HL-60 (cell line): ENCODE measurements at places on chromosomes 3 and 15.

- no peak for DNase-seq
These were observed 281.6 kb downstream of the CNTN6 start for GRCh38 chr3:1374471-1374870.

- peak; percentile 2 for DNase-seq
These were observed 630 bp downstream of the KIF15 start for GRCh38 chr3:44762170-44762677.

DNA sequence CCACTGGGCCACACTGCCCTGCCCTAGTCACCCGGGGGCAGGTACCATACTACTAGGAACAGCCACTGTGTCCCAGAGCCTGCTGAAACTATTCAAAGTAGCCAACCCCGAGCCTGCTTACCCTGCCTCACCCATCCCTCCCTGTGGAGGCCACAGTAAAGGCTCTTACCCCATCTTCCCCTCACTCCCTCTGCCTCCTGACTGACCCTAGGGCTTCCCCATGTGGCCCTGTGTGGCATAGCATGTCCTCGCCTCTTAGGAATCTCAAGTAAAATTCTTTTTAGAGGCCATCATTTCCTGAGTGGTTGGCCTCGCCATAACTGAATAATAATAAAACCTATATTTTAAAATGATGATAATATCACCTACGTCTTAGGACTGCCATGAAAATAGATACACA lies 112.2 kb upstream of the SLC6A11 start:
- no peak for DNase-seq

DNA sequence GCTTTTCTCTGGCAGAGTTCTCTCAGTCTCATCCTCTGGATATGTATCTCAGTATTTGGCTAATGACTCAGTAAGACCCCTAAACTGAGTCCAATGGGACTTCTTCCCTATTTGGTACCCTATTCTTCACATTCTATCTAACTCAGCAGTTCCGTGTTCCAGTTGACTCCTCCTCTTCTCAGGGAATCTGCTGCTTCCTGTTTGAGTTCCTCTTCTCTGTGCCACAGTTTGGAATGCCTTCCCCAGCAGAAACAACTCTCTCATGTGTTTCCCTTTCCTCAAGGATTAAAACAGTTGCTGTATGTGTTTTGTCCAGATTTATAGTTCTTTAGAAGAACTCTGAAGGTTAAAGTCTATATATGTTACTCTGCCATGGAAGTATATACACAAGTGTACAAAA lies 344.0 kb upstream of the RARB start:
- DNase-seq = no peak

- DNase-seq = peak; percentile 66
These were observed 924 bp upstream of the SIN3A start for GRCh38 chr15:75452364-75452864.

DNA sequence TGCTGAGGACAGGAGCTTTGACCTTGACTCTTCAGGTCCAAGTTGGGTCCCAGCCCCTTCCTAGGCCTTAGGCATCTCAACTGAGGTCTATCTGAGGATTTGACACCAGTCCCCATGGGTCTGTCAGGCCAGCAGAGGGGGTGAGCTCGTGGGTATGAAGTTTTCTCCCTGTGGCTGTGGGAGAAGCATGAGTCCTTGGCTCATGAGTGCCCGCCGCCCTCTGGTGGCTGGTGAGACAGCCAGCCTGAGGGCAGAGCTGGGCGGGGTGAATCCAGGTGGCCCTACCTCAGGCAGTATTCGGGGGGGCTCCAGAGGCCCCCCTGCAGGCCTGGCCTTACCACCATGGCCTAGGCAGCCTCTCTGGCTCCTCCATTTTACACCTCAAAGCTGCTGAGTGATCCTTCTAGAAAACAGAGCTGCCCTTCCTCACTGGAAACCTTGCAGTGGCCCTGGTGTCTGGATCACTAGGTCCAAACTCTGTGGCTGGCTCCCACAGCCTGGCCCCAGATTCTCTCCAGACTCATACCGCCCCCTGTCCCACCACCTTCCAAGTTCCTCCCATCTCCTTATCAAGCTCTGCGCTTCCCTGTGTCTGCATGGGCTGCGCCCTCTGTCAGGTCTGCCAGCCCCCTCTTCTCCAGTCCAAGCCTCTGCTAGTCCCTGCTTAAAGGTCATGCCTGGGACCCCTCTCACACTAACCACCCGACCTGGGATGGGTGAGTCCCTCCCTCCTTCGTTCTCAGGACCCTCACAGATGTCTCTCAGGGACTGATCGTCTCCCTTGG lies 16.1 kb downstream of the SH2D7 start:
- DNase-seq = peak; percentile 63

DNA sequence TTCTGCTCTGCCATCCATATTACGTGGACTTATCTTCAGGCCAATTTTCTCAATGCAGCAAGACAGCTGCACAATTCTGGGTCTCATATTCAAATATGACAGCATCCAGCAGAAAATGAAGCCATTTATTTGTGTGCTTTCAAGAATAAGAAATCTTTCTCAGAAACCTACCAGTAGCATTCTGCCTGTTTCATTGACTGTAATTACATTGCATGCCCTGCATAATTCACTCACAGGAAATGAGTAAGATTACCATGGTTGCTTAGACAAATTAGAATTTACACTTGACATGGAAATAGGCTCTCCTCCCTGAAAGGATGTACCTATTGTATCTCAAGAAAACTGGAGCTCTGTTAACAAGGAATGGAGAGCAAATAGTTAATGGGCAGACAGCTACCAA lies 346.6 kb upstream of the DCBLD2 start:
- no peak for DNase-seq

DNA sequence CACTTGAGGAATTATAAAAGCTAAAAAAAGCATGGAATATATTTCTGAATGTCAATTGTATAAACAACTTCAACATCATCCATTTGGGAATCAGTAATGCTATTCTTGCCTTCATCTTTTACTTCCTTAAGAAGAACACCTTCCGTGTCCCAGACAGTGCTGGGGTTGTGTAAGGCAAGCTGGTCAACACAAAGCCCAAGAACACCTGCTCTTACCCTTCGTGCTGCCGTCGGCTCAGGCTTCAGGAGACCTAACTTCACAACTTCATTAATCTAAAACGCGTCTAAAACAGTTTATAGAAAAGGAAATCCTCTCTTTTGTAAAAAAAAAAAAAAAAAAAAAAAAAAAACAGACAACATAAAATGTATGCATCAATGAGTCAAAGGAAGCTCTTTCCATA lies 81.3 kb downstream of the ABI3BP start:
- DNase-seq = no peak

GRCh38 chr3:160130950-160131349 lies 94.3 kb upstream of the C3orf80 start:
- no peak for DNase-seq

- DNase-seq = no peak
These were observed 1.4 kb downstream of the FAM227B start for GRCh38 chr15:49619226-49619625.

- no peak for DNase-seq
These were observed 184.4 kb downstream of the TCF12 start for GRCh38 chr15:57102858-57103257.

DNA sequence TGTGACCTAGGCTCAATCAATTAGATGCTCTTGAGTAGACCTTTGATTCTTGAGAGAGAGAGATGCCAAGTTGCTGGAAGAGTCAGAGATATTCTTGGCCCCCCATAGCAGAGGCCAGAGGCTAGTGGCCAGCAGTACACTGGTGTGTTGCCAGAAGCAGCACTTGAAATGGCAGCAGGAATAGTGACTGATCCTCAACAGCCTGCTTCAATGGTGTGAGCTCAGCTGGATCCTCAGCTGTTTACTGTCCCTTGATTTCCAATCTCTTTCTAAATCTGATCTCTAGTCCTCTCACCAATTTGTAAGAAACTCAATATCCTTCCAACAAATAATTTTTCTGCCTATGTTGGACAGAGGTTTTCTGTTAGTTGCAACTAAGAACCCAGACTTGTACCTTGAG lies 170.3 kb upstream of the CCDC54 start:
- DNase-seq = no peak

DNA sequence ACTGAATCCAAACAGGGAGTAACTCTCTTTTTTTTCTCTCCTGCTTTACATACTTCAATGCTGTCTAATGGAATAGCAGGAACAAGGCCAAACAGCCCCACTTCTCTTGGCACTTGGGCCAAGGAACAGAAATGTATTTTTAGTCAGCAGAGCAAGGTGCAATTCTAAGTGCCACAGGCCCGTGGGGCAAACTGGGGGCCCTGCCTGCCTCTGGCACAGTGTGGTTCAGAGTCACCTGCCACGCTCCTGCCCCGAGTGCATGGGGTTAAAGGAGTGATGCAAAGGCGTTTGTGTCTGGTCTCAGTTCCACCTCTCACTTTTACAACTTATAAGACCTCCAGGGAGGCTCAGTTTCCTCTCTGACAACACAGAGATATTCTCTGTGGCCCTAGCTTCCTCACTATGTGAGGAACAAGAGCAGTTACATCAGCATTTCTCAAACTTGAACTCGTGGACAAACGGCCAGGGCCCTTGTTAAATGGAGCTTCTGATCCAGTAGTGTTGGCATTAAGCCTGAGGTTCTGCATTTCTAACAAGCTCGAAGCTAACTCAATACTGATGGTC lies 51.3 kb downstream of the LRIG1 start:
- DNase-seq = no peak

DNA sequence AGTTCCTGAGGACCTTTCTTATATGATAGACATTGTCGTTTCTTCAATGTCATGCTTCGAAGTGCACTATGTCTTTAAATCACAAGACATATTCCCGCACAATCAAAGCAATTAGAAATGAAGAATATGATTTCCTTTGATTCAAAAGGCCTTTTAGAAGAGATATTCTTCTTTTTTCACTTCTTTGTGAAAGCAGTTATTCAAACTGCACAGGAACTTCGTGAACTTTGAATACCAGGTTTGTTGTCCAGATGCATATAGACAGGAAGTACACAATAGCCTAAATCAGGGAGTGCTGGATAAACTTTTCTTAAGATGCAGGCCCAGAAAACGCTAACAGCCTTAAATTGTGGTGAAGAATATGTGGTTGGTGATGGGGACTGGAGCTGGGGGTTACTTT lies 591.1 kb upstream of the NAALADL2 start:
- DNase-seq = no peak

DNA sequence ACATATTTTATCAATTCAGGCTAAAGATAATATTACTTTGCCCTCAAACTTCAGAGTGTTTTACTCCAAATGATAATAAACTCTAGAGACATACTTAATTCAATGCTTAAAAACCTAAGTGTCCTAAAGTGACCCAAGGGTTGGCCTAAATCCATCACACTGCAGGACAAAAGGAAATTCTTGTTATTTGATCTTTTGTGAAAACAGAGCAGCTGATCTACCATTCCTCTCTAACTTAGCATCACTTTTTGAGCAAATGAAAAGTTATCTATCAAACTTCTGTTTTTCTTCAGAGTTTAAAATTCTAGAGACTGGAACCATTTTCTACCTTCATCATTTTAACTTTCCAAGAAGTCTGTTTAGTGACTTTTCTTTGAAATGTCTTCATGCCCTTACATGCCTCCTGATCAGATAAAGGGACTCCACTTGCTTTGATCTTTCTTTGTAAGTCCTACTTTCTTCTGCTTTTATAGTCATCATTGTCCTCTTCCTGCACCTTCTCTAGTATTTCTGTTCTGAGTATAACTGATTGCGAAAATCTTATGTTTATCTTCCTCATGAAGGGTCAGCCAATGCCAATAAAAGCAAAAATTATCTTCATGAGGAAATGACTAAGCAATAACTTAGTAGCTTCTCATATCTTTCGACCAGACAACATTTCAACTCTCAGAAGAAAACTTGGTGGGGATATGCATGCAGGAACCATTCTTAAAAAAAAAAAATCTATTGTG lies 378.7 kb upstream of the TGFBR2 start:
- peak; percentile 49 for DNase-seq

- no peak for DNase-seq
These were observed 516.1 kb downstream of the MECOM start for GRCh38 chr3:169147238-169148008.

GRCh38 chr3:154904328-154904727 lies 175.8 kb upstream of the MME start:
- DNase-seq = no peak

GRCh38 chr3:56915966-56916586 lies 114.3 kb upstream of the ARHGEF3 start:
- no peak for DNase-seq

GRCh38 chr3:12750658-12751071 lies 8.4 kb downstream of the TMEM40 start:
- DNase-seq = no peak

DNA sequence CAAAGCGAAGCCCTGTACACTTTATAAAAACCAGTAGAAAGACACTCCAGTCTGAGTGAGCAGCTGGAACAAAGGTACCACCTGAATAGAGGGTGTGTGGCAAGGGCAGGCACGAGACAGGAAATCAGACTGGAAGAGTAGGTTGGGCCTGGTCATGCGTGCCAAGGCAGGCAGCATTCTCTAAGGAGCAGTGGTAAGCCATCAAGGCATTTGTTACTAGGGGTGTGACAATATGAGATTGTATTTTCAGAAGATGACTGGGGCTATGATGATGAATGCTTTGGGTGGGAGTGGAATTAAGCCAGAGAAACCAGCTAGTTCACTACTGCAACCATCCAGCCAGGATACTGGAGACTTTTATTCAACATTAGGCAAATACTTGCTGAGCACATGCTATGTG lies 5.0 kb downstream of the JMJD7 start:
- DNase-seq = no peak

DNA sequence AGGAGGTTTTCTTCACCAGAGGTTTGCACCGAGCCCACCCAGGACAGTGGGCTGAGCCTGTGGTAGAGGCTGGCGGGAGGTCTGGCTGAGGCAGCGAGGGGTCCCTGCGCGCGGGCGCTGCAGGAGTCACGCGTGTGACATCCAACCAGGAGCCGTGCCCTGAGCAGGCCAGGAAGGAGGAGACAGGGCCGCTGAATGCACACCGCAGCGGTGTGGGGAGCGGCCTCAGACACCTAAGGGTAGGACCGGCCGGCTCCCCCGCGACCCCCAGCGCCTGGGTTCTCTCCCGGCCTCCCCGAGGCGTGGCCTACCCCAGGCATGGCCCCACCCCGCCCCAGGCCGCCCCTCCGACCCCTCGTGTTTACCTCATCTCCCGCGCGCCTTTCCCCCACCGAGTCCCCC lies 412 bp downstream of the SLC41A3 start:
- DNase-seq = peak; percentile 39

- DNase-seq = no peak
These were observed 30.0 kb upstream of the SLC6A1 start for GRCh38 chr3:10962481-10963036.

DNA sequence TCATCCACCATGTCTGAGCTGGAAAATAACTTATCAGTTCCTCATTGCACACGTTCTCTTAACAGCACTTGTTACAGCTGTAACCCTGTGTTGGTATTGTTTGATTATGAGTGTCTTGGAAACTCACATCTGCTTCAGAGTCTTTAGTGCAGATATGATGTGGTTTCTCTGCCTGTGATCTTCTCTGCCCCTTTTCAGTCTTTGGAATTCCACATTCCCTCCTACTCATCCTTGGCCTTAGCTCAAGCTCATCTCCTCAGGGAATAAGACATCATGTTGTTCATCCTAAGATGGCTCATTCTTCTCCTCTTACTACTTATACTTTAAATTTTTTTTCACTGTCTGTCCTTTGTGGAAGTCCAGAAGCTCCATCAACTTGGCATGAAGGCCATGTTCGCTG lies 77.7 kb downstream of the SYNPR start:
- DNase-seq = no peak
